Spleen (tissue), 13 donors: ENCODE measurements at places on chromosomes 6 and 20.

GRCh38 chr6:28978959-28979561 lies 26.1 kb downstream of the ZNF311 start:
- peaks cover 32% of the 10 kb centered on the region for H3K4me1 ChIP-seq
- H3K4me3 ChIP-seq = no peak overlapping the region
- no peak overlapping the region for H3K27ac ChIP-seq
- no peaks in the 10 kb centered on the region for H3K36me3 ChIP-seq
- peaks cover 12% of the 10 kb centered on the region for H3K27me3 ChIP-seq

DNA sequence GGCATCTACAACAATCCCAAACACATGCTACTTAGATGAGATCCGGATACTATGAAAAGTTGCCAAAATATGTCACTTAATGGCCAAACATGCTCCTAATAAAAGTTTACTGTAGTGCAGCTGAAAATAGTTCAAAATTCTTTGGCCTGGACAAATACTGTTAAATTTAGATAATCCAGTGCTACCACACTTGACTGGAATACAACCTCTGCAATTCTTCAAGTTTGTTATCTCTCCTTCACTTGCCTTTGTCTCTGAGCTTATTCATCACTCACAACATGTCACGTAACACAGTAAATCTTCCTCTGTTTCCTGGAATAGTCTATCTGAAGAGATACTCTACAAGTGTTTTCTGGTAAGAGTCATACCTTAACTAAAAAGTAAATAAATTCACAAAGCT lies 10.5 kb upstream of the PLN start:
- H3K36me3 ChIP-seq = no peaks in the 10 kb centered on the region
- no peak overlapping the region for H3K27ac ChIP-seq
- H3K4me3 ChIP-seq = no peak overlapping the region
- no peaks in the 10 kb centered on the region for H3K4me1 ChIP-seq
- no peak for DNase-seq

DNA sequence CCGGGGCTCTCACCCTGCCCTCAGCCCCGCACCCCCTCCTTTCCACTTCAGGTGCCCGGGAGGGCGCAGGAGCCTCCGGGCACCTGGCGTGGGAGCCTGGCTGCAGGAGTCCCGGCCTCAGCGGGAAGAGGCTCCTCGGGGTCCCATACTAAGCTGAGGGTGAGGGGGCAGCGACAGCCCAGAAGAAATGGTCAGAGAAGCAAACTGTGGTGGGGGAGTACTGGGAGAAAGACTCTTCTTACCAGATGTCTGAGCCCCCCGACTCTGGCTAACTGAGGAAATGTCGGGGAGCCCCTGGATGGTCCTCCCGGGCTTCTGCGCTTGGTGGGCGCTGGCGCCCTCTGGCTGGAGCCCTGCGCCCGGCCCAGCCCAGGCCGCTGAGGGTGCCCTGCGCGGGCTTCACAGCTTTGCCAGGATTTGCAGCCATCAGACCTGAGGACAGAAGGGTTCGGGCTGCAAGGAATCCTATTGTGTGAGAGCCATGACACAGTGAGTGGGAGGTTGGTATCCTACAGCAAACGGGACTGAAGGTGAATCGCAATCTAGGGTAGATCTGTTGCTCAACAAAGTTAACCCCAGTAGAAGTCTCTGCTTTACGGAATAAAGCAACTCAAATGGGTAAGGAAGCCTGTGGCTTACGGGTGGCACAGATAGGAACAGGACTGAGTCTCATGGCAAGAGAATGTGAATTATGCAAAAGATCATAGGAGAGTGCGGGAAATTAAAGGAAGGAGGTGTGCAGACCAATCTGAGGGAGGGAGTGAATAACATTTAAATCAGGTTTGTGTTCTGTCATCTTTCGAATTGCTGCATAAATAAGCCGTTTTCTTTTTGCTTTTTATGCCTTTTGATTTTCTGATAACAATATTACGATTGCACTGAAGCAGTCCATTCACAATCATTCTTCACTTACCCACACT lies 639 bp upstream of the RCAN2 start:
- DNase-seq = peak; percentile 83
- H3K4me3 ChIP-seq = peak overlapping the region; percentile 53
- peaks cover 74% of the 10 kb centered on the region for H3K27me3 ChIP-seq
- no peaks in the 10 kb centered on the region for H3K4me1 ChIP-seq

- no peak overlapping the region for H3K27ac ChIP-seq
- H3K4me1 ChIP-seq = no peaks in the 10 kb centered on the region
- H3K36me3 ChIP-seq = no peaks in the 10 kb centered on the region
- H3K27me3 ChIP-seq = no peaks in the 10 kb centered on the region
- no peak for DNase-seq
Observed at GRCh38 chr6:112475083-112475482, 128.0 kb downstream of the RFPL4B start.

DNA sequence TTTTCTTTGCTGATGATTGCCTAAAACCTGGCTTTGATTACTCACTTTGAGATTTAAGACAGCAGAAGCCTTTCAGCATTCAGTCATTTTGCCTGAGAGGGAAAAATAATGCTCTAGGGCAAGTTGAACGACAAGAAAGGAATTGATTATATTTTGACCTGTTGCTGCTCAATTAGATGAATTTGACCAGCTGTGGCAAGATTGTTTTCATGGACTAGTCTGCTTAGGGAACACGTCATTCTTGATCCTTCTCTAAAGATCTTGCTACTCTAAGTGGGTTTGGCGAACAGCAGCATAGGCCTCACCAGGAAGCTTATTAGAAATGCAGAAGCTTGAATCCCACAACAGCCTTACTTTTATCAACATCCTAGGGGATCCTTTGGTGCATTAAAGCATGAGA lies 59.7 kb upstream of the PHACTR1 start:
- no peak overlapping the region for H3K27ac ChIP-seq
- H3K4me1 ChIP-seq = no peaks in the 10 kb centered on the region
- DNase-seq = no peak
- no peak overlapping the region for H3K4me3 ChIP-seq

DNA sequence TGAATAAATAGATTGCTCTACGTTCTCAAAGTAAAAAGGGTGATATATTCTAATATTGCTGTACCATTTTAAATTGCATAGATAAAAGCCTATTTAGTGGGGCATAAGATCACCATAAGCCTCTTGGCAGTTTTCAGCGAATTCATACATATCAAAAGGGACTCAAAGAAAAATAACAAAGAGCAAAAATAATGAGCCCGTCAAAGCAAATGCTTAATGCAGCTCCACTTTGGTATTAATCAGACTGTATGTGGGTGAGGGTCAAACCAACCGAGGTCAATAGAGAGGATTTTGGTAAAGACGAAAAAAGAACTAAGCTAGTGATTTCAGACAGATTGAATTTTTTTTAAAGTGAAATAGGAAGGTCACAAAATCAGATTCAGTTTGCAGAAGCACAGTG lies 598.8 kb downstream of the GRIK2 start:
- no peaks in the 10 kb centered on the region for H3K36me3 ChIP-seq
- no peak overlapping the region for H3K4me3 ChIP-seq
- DNase-seq = no peak
- no peaks in the 10 kb centered on the region for H3K4me1 ChIP-seq
- no peaks in the 10 kb centered on the region for H3K27me3 ChIP-seq

GRCh38 chr20:3068986-3069900 lies 2.2 kb upstream of the OXT start:
- H3K4me3 ChIP-seq = no peak overlapping the region
- H3K27me3 ChIP-seq = peaks cover 30% of the 10 kb centered on the region
- no peak overlapping the region for H3K27ac ChIP-seq
- peak; percentile 68 for DNase-seq
- H3K36me3 ChIP-seq = no peaks in the 10 kb centered on the region
- peaks cover 18% of the 10 kb centered on the region for H3K4me1 ChIP-seq

DNA sequence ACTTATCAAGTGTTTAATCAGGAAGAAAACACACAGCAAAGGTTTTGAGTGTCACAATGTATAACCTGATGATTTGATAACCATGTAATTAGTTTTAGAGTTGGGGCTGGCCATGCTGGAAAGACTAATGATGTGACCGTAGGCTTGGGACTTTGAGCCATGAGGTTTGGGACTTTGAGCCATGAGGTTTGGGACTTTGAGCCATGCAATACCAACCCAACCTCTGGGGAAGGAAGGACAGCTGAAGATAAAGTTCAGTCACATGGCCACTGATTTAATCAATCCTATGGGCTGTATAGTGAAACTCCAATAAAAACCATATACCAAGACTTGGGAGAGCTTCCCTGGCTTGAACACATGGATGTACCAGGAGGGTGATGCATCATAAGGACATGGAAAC lies 32.8 kb downstream of the SLC35B3 start:
- no peak for DNase-seq
- peaks cover 4% of the 10 kb centered on the region for H3K36me3 ChIP-seq
- H3K4me1 ChIP-seq = no peaks in the 10 kb centered on the region
- H3K27ac ChIP-seq = no peak overlapping the region
- H3K4me3 ChIP-seq = no peak overlapping the region

GRCh38 chr6:134322216-134322615 lies 4.3 kb upstream of the SGK1 start:
- peaks cover 15% of the 10 kb centered on the region for H3K4me1 ChIP-seq
- H3K4me3 ChIP-seq = no peak overlapping the region
- no peaks in the 10 kb centered on the region for H3K36me3 ChIP-seq
- no peak overlapping the region for H3K27ac ChIP-seq

- no peaks in the 10 kb centered on the region for H3K36me3 ChIP-seq
- peak overlapping the region; percentile 68 for H3K27ac ChIP-seq
- no peaks in the 10 kb centered on the region for H3K27me3 ChIP-seq
- H3K4me1 ChIP-seq = peaks cover 14% of the 10 kb centered on the region
Observed at GRCh38 chr6:135905604-135906300, 54.3 kb downstream of the PDE7B start.

GRCh38 chr6:158852312-158853071 lies 33.3 kb upstream of the EZR start:
- peaks cover 34% of the 10 kb centered on the region for H3K4me1 ChIP-seq
- H3K27me3 ChIP-seq = no peaks in the 10 kb centered on the region
- no peak for DNase-seq
- peak overlapping the region; percentile 81 for H3K27ac ChIP-seq
- H3K36me3 ChIP-seq = no peaks in the 10 kb centered on the region
- H3K4me3 ChIP-seq = no peak overlapping the region

- no peaks in the 10 kb centered on the region for H3K27me3 ChIP-seq
- no peak overlapping the region for H3K4me3 ChIP-seq
- no peaks in the 10 kb centered on the region for H3K36me3 ChIP-seq
- H3K4me1 ChIP-seq = peaks cover 3% of the 10 kb centered on the region
- H3K27ac ChIP-seq = no peak overlapping the region
Observed at GRCh38 chr6:127844529-127844928, 56.3 kb downstream of the THEMIS start.

- H3K27ac ChIP-seq = no peak overlapping the region
- DNase-seq = peak; percentile 72
- H3K4me1 ChIP-seq = peaks cover 8% of the 10 kb centered on the region
- no peaks in the 10 kb centered on the region for H3K27me3 ChIP-seq
Observed at GRCh38 chr20:48697845-48698491, 129.8 kb downstream of the PREX1 start.

- H3K4me3 ChIP-seq = no peak overlapping the region
- no peak overlapping the region for H3K27ac ChIP-seq
- H3K36me3 ChIP-seq = no peaks in the 10 kb centered on the region
Observed at GRCh38 chr6:45461486-45461885, 83.8 kb upstream of the SUPT3H start.

- no peaks in the 10 kb centered on the region for H3K36me3 ChIP-seq
- no peaks in the 10 kb centered on the region for H3K27me3 ChIP-seq
- H3K4me3 ChIP-seq = no peak overlapping the region
Observed at GRCh38 chr6:138824482-138825144, 28.7 kb downstream of the ECT2L start.

GRCh38 chr20:36802326-36803222 lies 29.0 kb upstream of the DSN1 start:
- peaks cover 82% of the 10 kb centered on the region for H3K36me3 ChIP-seq
- DNase-seq = no peak
- H3K27me3 ChIP-seq = no peaks in the 10 kb centered on the region
- no peak overlapping the region for H3K4me3 ChIP-seq

DNA sequence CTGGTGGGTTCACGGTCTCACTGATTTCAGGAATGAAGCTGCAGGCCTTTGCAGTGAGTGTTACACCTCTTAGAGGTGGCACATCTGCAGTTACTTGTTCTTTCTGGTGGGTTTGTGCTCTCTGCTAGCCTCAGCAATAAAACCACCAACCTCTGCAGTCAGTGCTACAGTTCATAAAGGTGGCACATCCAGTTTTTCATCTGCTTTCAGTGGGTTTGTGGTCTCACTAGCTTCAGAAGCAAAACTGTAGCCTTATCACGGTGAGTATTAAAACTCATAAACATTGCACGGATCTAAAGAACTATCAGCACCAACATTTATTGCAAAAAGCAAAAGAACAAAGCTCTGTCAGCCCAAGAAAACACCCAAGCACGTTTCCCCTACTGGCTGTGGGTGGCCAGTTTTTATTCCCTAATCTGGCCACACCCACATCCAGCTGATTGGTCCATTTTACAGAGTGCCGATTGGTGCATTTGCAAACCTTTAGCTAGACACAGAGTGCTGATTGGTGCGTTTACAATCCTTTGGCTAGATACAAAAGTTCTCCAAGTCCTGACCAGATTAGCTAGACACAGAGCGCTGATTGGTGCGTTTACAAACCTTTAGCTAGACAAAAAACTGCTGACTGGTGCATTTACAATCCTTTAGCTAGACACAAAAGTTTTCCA lies 3.4 kb upstream of the TMEM14C start:
- no peaks in the 10 kb centered on the region for H3K27me3 ChIP-seq
- H3K4me1 ChIP-seq = peaks cover 11% of the 10 kb centered on the region
- DNase-seq = no peak
- no peaks in the 10 kb centered on the region for H3K36me3 ChIP-seq
- H3K27ac ChIP-seq = peak overlapping the region; percentile 92
- peak overlapping the region; percentile 67 for H3K4me3 ChIP-seq

- H3K27me3 ChIP-seq = no peaks in the 10 kb centered on the region
- H3K27ac ChIP-seq = peak overlapping the region; percentile 22
- no peak for DNase-seq
- H3K4me3 ChIP-seq = no peak overlapping the region
- no peaks in the 10 kb centered on the region for H3K36me3 ChIP-seq
Observed at GRCh38 chr6:110185879-110186278, 5.7 kb downstream of the CDC40 start.

- no peak for DNase-seq
- no peak overlapping the region for H3K4me3 ChIP-seq
- H3K27ac ChIP-seq = no peak overlapping the region
- no peaks in the 10 kb centered on the region for H3K36me3 ChIP-seq
Observed at GRCh38 chr20:51238675-51239305, 215.9 kb upstream of the KCNG1 start.

- peak overlapping the region; percentile 76 for H3K27ac ChIP-seq
- H3K36me3 ChIP-seq = peaks cover 4% of the 10 kb centered on the region
- DNase-seq = no peak
Observed at GRCh38 chr20:38143646-38144554, 21.2 kb downstream of the TGM2 start.

- no peaks in the 10 kb centered on the region for H3K36me3 ChIP-seq
- no peak overlapping the region for H3K4me3 ChIP-seq
- peak overlapping the region; percentile 78 for H3K27ac ChIP-seq
- peaks cover 55% of the 10 kb centered on the region for H3K4me1 ChIP-seq
- no peaks in the 10 kb centered on the region for H3K27me3 ChIP-seq
Observed at GRCh38 chr20:63750807-63751470, 11.4 kb downstream of the SLC2A4RG start.

- no peaks in the 10 kb centered on the region for H3K27me3 ChIP-seq
- H3K4me3 ChIP-seq = no peak overlapping the region
- no peak for DNase-seq
Observed at GRCh38 chr6:17851001-17851719, 136.3 kb downstream of the KIF13A start.

- H3K27me3 ChIP-seq = no peaks in the 10 kb centered on the region
- no peak for DNase-seq
- no peaks in the 10 kb centered on the region for H3K36me3 ChIP-seq
- H3K4me3 ChIP-seq = no peak overlapping the region
Observed at GRCh38 chr6:6804843-6805615, 216.5 kb downstream of the LY86 start.
